ENCODE measurements at places on chromosomes 6 and 20. TPM values are rescaled to one million over a fixed set of nuclear protein-coding genes. Genes with fewer than 3 reads are reported as not detected.

GRCh38 chr20:4412216-4412615 is 309.5 kb upstream of the PRND start:
- H3K27me3 ChIP-seq = no peaks in the 10 kb centered on the region
- H3K4me1 ChIP-seq = no peaks in the 10 kb centered on the region
- no peak overlapping the region for H3K27ac ChIP-seq
- H3K4me3 ChIP-seq = no peak overlapping the region
- H3K36me3 ChIP-seq = no peaks in the 10 kb centered on the region

- H3K4me1 ChIP-seq = 0 out of 2 replicates have a peak, but pooled peaks cover 3% of the 10 kb centered on the region
- H3K4me3 ChIP-seq = no peak overlapping the region
- no peaks in the 10 kb centered on the region for H3K36me3 ChIP-seq
- no peak overlapping the region for H3K27ac ChIP-seq
- DNase-seq = no peak
Observed at GRCh38 chr20:21315138-21315537, 12.0 kb downstream of the XRN2 start.

Gene KCNK16
- total RNA-seq = not detected

Gene MMP24OS
- total RNA-seq = 45.6 TPM

- no peak overlapping the region for H3K27ac ChIP-seq
- no peaks in the 10 kb centered on the region for H3K36me3 ChIP-seq
- DNase-seq = peak; percentile 80
- H3K4me1 ChIP-seq = no peaks in the 10 kb centered on the region
- peak overlapping the region; percentile 96 for H3K4me3 ChIP-seq
Observed at GRCh38 chr20:35617397-35618262, 2.0 kb downstream of the SPAG4 start.

- H3K36me3 ChIP-seq = no peaks in the 10 kb centered on the region
- H3K27me3 ChIP-seq = no peaks in the 10 kb centered on the region
- no peak overlapping the region for H3K4me3 ChIP-seq
Observed at GRCh38 chr6:114281496-114281895, 61.3 kb downstream of the HS3ST5 start.
